ENCODE measurements at places on chromosomes 11 and 22. TPM values are rescaled to one million over a fixed set of nuclear protein-coding genes. Genes with fewer than 3 reads are reported as not detected.

The CARD18 gene
- 37.0 TPM for total RNA-seq

The UPB1 gene
- total RNA-seq = 0.39 TPM

The FXYD2 gene
- total RNA-seq = 1.5 TPM

The PRRG4 gene
- 11.2 TPM for total RNA-seq

The ARHGAP8 gene
- 0.99 TPM for total RNA-seq

The SLC17A6 gene
- total RNA-seq = 0.10 TPM
